Stimulated activated CD4-positive, alpha-beta T cell treated with anti-CD3 and anti-CD28 coated beads, Interleukin-2, amount 100 ng/mL, for 24 hours (primary cell): ENCODE measurements at places on chromosomes 5 and 9.

- no peak for DNase-seq
These were observed 352.3 kb upstream of the CCNH start for GRCh38 chr5:87765009-87765408.

DNA sequence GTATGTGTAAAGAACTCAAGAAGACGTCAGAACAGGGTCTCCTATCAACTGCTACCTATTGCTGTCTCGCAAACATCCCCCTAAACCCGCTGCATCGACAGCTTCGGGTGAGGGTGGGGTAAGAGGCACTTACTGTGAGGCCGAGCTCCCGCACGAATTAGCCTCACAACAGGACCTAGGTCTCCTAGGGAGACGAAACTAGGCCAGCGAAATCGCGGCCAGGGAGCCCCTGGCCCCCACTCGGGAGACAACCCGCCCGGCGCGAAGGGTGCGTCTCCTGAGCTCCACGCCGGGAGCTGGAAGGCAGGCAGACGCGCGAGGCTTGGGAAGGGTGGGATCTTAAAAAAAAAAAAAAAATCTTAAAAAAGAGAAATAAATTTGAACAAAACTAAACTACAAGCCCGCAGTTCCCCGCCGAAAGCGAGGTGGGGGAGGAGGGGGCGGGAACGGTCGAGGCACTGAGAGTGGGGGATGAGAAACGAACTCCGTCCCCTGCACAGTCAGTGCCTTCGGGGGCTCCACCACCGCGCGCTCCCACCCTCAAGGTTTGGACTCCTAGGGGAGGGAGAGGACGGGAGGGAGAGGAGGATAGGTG, 33.0 kb upstream of the NFIB start:
- no peak for DNase-seq

DNA sequence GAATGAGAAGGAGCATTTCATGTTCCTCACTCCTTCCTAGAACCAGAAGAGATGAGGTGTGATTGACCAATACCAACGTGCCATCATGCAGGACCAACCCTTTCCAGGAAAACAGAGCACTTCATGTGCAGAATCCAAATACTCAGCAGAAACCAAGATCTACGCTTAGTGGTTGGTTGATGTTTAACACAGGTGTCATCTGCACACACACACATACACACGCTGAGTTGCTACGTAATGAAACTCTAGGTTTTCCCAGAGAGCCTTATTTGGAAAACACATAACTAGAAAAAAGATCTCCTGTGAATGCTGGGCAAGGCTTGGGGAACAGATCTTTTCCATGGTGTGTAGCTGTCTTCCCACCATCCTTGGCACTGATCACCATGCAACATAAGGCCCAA, 21.1 kb upstream of the ZNF622 start:
- DNase-seq, result no peak

GRCh38 chr5:54722846-54723433, 205.4 kb downstream of the SNX18 start:
- no peak for DNase-seq

DNA sequence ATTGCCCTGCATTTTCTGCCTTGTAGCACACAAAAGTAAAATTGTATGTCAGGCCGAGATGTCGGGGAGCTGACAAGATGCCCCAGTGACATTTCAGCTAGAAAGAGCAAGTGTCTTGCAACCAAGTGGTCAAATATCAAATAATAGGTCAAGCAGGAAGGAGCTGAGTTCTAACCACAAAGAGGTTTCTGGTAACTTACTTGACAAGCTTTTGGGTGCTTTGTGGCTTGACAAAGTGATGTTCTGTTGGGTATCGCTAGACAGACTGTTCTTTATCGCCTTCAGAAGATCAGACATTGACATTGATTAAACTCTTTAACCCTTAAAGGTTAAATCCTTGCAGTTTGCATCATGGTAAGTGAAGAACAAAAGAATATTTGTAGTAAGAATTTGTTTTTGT, 419.9 kb downstream of the CCDC171 start:
- no peak for DNase-seq

DNA sequence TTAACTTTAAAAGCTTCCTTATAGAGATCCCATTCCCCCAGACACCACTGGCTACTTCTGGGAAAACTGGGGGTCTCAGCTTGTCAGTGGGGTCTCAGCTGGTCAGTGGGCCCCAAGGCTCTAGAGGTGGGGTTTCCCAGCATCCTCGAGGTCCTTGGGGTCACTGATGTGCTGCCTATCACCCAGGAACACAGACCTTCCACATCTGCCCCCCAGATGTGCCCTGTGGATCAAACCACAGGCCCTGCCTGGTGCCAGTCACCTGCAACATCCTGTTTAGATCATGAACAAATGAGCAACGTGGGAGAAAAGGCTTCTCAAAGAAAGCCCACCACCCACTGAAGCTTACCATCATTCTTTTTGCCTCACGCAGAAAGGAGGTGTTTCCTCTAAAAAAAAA, 165.6 kb upstream of the FSTL4 start:
- no peak for DNase-seq

DNA sequence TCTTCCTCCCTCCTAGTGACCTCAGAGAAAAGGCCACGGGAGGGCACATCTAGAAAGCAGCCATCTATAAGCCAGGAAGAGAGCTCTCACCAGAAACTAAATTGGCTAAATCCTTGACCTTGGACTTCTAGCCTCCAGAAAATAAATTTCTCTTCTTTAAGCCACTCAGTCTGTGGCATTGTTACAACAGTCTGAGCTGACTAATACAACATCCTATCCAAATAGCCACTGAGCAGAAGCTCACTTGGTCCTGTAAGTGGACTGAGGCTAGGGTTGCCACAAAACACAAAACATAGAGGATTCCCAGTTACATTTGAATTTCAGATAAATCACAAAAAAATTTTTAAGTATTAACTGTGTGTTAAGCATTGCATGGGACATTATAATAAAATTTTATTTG, 383.4 kb downstream of the MLLT3 start:
- DNase-seq, result no peak
